ENCODE measurements at places on chromosomes 7 and 10.
A peak's percentile ranks its signal among the peaks of the same experiment; 100 is the strongest.

GRCh38 chr7:133704453-133704852 lies 422.7 kb upstream of the LRGUK start:
- DNase-seq: no peak

DNA sequence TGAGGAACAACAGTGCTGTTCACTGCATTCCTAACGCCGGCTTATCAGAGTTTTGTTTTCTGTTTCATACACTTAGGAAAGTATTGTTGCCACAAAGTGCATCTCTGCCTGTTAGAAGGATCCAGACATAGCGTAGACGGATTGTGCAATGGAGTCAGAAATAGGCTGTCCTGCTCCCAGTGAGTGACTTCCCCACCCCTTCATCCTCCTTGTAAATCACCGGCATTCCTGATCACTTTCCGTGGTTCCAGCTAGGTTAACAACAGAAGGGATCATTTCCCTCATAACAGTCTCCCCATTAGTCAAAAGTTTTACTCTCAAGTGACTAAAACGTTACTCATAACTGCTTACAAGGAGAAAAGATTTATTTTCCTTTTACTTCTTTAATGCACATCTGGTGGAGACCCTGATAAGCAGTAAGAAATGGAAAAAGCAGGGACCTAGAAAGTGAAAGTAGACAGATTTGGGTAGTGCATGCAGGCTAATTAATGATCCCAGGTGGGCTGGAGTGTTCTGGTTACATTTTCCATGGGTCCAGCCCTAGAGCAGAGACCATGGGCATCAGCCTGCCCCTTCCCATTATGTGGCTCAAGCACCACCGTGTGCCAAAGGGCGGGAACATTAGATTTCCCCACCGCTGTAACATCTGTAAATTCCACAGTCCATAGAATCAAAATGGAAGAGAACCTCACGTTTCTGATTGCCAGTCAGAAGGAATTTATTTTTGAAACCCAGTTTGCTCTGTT lies 395.1 kb upstream of the GALNT17 start:
- DNase-seq: no peak

- no peak for DNase-seq
Measured at GRCh38 chr7:29636009-29636351, 72.3 kb downstream of the PRR15 start.

DNA sequence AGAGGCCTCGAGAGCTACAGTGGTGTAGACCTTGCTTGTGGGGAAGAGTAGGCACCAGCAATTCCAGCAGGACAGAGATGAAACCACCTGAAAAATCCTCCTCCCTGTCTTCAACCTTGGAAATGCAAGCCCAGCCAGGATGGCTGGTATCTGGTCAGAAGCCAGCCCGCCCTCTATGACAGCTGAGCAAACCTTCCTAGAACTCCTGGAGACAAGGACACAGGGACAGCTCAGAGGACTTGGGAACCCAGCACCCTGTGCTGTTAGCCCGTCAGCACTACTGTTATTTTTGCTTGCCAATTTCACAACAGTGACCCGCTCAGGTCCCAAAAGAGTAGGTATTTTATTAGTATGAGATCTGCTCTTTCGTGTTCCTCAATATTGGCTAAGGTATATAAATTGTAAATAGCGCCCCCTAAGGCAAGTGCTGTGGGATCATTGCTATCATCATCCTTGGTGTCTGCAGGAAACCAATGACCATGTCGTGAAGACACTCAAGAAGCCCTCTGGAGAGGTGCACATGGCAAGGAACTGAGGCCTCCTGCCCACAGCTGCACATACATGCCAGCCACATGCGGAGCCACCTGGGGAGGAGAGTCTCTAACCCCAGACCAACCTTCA lies 156.5 kb upstream of the CHST15 start:
- DNase-seq: no peak

GRCh38 chr7:1439373-1440363 lies 19.6 kb downstream of the MICALL2 start:
- DNase-seq: no peak

DNA sequence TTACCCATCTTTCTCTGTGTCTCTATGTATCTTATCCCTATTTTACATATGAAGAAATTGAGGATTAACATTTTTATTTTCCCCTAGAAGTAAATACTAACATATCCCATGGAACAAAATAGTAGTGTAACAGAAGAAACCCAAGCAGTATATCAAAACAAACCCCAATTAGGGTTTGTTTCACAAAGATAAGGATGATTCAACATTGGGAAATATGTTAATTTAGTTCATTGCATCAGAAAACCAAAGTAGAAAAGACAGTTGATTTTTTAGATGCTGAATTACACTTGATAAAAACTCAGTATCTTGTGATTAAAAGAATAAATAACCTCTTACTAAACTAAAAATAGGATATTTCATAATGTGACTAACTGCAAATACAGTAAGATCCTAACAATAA lies 87.8 kb downstream of the GLCCI1 start:
- no peak for DNase-seq

GRCh38 chr7:42730586-42730985 lies 181.3 kb downstream of the C7orf25 start:
- no peak for DNase-seq

DNA sequence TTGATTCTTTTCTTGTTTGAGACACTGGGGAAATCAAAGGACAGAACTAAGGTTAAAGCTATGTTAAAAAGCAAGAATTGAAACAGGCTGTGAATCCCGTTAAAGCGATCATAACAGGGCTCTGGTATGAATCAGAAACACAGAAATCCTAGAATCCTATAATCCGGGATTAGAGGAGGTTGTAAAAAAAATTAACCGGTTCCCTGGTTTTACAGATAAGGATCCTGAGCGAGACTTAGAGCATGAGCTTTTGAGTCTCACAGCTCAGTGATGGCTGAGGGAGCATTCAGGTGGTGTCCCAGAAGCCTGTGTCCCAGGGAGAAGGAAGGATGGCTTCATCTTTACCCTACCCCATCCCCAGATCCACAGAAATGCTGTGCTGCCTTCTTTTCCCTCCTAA lies 461.3 kb downstream of the PAXIP1 start:
- DNase-seq: no peak

GRCh38 chr10:73810735-73811465 lies 498 bp downstream of the NDST2 start:
- DNase-seq: peak; percentile 85

GRCh38 chr7:141654551-141654950 lies 47.4 kb downstream of the DENND11 start:
- peak; percentile 75 for DNase-seq

DNA sequence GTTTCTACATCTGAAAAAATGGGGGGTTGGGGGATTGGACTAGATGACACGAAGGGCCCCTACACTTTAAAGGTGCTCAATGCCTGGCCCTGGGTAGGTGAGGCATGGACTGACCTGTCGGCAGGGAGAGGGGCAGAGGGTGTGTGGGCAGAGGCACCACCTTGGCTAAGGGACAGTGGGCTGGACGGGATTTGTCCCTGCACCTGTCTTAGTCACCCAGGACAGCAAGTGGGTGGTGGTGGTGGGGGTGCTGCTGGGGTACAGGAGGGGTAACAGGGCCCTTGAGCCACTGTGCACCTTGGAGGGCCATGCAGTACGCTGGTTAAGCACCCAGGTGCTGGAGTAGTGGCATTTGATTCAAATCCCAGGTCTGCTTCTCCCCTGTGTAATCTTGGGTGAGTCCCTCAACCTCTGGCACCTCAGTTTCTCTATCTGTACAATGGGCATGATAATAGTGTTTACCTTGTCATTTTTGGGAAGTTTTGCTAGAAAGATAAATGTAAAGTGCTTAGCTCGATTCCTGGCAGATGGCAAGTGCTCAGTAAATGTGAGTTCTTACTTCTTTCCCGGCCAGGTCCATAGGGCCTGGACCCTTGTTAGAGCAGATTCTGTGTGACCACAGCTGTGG lies 18.1 kb upstream of the SFRP5 start:
- no peak for DNase-seq
